Erythroblast (primary cell): ENCODE measurements at places on chromosomes 5 and 9.

- DNase-seq: no peak
Measured at GRCh38 chr9:9478741-9479140, 1134.1 kb downstream of the PTPRD start.

DNA sequence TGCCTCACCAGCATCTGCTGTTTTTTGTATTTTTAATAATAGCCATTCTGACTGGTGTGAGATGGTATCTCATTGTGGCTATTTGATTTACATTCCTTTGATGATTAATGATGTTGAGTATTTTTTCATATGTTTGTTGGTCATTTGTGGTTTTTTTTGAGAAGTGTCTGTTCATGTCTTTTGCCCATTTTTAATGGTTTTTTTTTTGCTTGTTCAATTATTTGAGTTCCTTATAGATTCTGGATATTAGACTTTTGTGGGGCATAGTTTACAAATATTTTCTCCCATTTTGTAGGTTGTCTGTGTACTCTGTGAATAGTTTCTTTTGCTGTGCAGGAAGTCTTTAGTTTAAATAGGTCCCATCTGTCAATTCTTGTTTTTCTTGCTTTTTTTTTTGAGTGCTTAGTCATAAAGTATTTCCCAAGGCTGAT lies 148.1 kb downstream of the NPR3 start:
- no peak for DNase-seq

GRCh38 chr9:95721061-95721531 lies 154.4 kb upstream of the ERCC6L2 start:
- no peak for DNase-seq

- no peak for DNase-seq
Measured at GRCh38 chr9:136287960-136288753, 15.7 kb downstream of the CCDC187 start.

DNA sequence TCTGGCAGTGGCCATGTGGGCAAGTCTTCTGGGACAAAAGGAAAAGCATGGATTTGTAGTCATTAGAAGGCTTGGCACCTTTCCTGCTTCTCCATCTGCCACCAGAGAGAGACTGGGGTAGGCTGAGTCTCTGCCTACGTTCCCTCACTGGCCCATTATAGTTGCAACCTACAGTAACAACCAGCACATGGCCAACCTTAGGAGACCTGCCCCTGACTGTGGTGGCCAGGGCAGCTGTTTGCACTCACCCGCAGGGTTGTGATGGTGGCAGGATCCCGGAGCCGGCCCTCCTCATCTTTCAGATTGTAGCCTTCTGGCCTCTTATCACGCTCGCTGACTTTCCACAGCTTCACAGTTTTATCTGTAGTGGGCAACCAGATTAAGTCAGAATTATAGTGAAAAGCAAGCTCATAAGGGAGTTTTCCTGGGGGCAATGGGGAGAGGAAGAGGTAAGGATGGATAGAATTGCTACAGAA lies 174.9 kb upstream of the GPR151 start:
- DNase-seq: no peak

DNA sequence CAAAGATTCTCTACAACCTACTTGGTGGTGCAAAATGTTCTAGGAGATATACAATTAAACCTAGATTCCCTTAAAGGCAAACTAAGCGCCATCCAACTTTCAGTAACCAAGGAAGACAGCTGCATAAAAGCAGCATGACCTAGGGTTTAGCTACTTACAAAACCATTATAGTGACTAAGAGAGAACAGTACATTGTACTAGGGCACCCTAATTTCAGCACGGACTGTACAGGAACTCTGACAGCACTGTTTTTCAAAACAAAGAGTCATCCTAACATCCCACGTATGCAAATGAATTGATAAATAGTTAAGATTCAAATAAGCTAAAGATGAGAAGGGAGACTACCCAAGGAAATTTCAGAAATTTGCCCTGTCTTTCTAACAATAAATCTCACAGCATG lies 30.0 kb downstream of the STRBP start:
- DNase-seq: no peak

DNA sequence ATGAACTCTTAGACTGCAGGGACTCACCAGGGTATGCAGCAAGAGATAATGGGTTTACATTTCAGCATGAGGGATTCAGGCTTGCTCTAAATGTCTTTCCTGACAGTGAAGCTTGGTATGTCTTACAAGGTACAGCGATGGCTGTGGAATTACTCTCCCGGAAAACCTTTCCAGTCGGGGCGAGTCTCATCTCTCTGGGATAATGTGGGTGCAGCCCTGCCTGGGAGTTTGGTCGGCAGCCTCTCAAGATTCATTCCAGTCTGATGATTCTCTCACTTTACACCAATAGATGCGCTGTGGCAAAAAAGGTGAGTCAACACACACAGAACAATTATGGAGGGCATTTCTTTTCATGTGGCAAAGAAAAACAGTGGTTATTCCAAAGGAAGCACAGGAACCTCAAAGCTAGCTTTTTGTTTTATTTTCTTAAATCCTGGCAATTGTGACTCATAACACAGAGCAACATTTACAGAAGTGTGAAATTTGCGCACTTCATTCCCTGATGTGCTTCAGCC lies 190.3 kb downstream of the DCP2 start:
- no peak for DNase-seq

GRCh38 chr9:135826188-135826545 lies 81.2 kb downstream of the CAMSAP1 start:
- no peak for DNase-seq

DNA sequence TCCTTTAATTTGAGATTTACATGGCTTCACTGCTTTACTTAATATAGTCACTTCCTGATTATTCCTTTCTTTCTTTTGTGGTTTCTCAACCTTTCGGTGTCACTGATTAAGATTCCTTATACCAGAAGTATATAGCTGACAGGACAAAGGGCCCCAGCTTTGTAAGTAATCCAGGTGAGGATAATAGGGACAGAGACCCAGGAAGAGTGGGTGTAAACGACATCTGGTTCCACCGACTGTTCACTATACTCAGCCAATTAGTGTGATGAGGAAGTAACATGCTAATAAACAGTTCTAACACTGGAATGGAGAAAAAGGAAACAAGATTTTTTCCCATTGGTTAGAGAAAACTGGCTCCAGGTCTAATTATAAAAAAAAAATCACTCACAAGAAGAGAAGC lies 286.3 kb upstream of the EFNA5 start:
- DNase-seq: no peak

DNA sequence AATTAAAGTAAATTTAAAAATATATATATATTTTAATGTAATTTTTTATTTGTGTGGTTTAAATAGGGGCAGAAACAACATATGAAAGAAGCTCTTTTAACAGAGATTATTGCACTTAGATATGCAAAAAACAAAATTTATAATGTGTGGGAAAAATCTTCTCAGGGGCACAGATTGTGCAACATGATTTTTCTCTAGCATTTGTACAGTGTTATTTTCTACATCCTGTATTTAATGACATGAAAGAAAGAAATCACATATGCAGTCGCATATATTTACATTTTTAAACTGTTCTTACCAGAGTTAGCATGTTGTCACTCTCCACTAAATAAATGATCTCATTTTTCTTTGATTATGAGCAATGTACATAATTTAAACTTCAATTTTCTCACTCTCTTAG lies 265.3 kb upstream of the CTNND2 start:
- DNase-seq: no peak

DNA sequence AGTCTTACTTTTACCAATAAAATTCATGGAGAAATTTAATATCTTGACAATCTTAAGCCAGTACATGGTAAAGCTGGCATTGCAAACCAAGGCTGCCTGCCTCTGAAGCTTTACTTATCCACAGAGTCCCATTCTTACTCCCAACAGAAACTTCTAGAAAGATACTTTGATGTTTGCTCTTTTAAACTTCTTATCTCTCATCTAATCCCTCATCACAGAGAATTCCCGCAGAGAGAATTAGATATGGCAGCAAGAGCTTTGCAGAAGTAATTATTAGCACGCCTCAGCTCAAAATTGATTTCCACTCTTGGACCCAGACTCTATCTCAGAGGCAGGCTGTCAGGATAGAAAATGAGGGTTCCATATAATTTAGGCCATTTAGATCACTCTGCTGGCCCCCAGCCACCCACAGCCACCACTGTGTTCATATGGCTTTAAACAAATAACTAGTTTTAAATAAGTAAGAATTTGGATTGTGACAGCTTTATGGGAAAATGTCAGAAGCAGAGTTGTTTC lies 37.9 kb upstream of the GAS1 start:
- no peak for DNase-seq

DNA sequence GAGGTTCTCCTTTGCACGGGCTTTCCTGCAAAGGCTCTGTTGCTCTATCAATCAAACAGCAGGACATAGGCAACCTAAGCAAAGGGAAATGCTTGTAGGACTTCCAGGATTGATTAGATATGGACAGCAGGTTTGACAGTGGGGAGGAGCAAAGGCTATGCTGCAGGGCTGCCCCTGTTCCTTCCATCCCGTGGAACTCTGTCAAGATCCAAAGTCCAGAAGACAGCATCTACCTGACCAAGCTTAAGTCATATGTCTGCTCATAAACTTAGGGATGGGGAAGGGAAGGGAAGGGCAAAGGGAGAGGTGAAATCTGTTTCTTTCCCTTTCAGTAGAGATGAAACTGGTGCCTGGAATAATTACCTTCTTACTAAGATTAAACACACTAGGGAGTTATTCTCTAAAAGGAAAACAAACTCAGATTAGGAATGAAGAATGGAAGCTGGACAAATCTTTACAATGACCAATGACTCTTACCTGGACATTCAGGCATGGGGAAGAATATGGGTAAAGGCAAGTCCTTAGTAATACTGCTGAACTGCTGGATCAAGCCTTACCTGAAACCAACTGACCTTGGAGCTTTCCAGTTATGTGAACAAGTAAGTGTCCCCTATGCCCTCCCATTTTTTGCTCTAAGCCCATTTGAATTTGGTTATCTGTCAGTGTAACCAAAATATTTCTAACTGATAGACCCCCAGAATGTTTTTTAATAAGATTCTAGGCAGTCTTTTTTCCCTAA lies 8.4 kb upstream of the ACOT12 start:
- no peak for DNase-seq

DNA sequence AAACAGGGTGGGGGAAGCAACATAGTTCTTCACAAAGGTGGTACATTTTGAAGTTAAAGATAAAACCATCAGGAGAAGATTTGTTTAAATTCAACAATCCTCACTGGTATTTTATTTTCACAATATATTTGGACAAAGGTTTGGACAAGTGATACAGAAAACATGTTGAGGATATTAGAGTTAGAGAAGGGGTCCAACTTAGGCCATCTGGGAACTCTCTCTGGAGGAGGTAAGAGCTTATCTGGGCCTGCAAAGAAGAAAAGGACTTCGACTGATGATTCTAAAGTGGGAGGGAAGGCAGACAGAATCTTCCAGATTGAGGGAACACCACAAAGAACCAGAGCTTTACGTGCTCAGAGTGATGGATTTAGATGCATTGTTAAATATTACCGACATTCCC lies 58.5 kb downstream of the SGCD start:
- no peak for DNase-seq

- no peak for DNase-seq
Measured at GRCh38 chr5:75654693-75655295, 43.5 kb downstream of the ANKDD1B start.

- DNase-seq: no peak
Measured at GRCh38 chr5:172418862-172419814, 35.2 kb downstream of the SH3PXD2B start.
